ENCODE measurements at places on chromosomes 3 and 15.

DNA sequence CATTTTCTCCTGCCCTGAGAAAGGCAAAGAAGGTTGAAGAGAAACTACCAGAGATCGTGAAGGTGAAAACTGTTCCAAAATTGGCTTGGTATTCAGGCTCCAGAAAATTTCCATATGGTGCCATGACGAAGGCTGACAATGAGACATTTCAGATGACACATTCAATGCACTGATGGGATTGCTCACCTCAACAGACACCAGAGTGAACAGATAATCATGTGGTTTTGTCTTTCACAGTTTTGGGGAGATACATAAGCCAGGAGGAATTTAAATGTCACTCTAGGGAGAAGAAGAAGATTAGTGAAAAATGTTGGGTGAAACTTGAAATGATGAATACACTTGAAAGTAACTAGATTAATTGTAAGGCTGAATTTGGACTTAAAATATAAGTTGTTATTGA lies 339.7 kb upstream of the EPHA3 start:
- no peak for DNase-seq

GRCh38 chr15:47289656-47290055 lies 427.6 kb upstream of the SEMA6D start:
- no peak for DNase-seq

GRCh38 chr3:52088445-52089367 lies 32.3 kb upstream of the DUSP7 start:
- no peak for DNase-seq

GRCh38 chr15:32905481-32905880 lies 187.7 kb downstream of the GREM1 start:
- no peak for DNase-seq

- DNase-seq, result no peak
These were observed 1.9 kb downstream of the AEN start for GRCh38 chr15:88623061-88623460.

DNA sequence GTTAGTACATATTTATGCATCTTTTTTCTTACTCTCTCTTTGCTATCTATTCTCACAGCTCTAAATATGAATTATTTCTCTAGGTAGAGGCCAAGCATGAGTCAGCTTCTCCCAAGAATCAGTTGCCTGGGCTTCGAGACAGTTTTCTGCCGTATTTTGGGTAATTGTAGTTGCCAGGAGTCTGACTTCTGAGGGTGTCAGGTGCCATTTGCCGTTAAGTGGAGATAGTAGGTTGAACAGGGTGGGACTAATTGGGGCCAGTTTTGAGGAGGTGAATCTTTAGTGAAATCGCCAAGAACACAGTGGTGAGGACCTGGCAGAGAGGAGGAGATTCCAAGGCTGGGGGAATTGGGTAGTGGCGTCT lies 7.8 kb upstream of the NRROS start:
- no peak for DNase-seq

DNA sequence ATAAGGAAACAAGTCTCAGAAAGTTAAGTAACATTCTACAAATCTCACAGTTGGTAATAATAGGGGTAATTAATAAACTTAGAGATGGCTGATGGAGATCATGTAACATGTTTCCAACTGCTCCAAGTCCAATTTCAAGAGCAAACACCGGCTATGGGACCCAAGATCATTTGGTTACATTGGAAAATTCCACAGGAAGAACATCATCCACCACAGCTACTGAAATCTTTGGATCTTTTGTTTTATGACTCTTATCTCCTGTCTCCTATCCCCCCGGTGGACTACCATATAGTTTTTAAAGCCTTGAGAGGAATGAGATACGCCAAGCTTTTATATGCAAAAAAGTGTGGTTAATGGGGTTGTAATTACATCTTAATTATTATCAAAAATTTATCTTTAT lies 216.1 kb downstream of the WNT5A start:
- DNase-seq, result no peak

- DNase-seq, result no peak
These were observed 52.7 kb downstream of the OTOL1 start for GRCh38 chr3:161549261-161549660.

DNA sequence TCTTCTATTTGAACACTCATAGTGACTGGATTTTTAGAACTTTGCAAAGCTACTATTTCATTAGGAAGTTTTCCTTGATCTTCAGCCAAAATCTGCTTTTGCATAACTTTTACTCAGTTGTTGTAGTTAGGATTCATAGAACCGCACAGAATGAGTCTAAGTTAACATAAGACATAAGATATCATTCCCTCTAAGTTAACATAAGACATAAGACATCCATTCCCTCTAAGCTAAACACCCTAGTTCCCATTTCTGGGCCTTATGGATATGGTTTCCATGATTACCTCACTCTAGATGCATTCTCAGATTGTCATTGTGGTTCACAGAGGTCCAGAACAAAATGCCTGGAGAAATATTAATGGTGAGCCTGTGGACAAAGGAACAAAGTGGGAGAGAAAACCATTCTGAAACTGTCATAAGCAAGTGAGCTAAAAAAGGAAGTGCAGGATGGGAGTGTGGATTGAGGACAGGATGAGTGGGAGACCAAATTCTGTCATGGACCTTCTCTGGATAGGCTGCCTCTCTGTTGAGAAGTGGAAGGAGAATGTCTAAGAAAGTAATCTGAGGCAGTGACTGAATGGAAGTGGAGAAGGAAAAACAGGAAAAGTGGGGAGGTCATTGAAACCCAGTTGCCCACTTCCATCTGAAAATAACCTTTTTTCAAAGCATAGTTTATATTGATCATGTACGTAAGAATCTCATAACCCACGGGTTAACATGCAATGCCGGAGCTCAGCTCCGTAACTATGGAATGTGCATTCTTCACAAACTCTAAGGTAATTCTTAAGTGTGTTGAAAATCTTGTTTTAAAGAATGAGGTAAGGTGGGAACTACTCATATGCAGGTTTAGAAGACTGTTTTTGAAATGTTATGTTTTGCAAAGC lies 37.4 kb upstream of the SECISBP2L start:
- DNase-seq, result no peak

GRCh38 chr3:52820736-52821135 lies 9.7 kb downstream of the ITIH4 start:
- no peak for DNase-seq

- DNase-seq, result no peak
These were observed 153.6 kb downstream of the AKAP13 start for GRCh38 chr15:85534031-85534430.

- no peak for DNase-seq
These were observed 764.0 kb upstream of the DPPA4 start for GRCh38 chr3:110101361-110101760.

DNA sequence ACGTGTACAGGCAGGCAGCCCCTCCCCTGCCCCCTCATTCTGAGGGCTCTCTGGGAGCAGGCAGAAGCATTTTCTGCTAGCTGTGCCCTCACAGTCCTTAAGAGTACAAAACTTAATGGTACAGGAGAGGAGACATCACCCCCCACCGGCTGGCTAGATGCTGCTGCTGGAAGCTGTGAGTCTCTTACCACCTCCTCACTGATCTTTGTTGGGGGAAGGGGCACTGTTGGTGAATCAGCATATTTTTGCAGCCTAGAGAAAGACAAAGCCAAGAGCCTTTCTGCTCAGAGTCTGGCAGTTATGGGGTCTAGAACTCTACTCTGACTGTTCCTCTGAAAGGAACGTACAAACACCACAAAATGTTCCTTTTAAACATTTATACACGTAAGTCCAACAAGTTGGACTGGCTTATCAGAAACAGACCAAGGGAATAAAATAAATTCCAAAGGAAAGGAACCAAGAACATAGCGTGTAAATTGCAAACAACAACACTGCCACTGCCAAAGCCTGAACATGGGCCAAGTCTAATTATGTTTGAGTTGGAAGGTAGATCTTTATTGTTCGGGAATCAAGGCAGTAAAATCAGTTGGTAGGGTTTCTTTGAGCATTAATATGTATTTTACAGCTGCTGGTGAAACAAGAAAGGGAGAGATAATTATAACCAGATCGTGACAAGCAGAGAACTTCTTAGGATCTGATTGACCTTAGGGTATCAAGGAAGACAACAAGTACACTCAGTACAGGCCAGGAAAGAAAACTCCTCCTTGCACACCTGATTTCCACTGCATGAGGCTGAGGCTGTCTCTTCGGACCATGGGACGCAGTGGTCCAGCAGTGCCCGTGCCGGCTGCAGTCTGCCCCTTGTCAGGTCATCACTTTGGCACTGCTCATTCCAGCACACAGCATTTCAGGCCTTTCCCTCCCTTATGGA lies 27.4 kb downstream of the CLK3 start:
- DNase-seq, result no peak

GRCh38 chr15:39580485-39581241 lies at the start of gene THBS1:
THBS1 (plus strand) TSS chr15:39581079; CDS start chr15:39581858, 779 bp downstream.
- peak; percentile 82 for DNase-seq

DNA sequence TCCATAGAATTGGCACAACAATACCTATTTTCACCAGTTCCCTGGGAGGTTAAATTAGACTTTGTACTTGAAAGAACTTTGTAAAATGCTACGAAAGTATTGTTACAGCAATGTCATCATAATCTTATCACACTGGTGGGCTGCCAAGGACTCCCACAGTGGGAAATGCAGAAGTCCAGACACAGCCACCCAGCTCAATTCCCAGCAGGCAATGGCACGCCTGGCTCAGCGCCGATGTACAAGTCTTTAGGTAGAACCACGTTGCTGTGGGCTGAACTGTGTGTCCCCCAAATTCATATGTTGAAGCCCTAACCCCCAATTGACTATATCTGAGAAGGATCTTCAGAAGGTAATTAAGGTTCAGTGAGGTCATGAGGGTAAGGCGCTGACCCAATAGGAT lies 12.3 kb downstream of the MYO5C start:
- no peak for DNase-seq

DNA sequence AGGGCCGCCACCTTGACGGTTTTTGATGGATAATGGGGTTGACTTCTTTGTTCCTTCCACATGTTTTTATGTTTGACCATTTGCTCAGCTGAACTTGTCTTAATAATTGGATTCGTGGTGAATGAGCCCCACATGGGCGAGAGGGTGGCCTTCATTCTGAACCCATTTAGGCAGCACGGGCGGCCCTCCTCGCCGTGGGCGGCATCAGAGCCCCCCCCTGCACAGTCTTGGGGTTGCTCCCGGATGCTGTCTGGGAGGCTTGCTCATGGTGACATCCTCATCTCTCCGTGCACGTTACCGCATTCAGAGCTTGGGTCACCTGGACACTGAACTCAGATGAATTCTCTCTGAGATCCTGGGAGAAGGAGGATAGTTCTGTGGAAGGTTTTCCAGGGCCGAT lies 172.3 kb upstream of the OSBPL11 start:
- DNase-seq, result no peak

DNA sequence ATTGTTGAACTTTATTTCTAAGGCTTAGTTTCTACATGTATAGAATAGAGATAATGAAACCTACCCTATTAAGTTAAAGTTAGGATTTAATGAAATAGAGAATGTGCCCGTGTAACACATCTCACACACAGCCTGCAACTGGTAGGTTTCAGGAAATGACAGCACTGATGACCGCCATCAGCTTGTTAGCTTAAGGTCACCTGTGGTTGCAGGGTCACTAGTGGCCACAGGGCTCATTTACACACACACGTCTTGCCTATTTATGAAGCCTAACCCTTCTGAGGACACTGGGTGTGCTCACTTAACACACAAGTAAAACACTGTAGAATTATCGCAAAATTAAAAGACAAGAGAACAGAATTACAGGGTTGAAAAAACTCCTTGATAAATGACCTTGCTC lies 20.1 kb downstream of the CHRM5 start:
- DNase-seq, result no peak

DNA sequence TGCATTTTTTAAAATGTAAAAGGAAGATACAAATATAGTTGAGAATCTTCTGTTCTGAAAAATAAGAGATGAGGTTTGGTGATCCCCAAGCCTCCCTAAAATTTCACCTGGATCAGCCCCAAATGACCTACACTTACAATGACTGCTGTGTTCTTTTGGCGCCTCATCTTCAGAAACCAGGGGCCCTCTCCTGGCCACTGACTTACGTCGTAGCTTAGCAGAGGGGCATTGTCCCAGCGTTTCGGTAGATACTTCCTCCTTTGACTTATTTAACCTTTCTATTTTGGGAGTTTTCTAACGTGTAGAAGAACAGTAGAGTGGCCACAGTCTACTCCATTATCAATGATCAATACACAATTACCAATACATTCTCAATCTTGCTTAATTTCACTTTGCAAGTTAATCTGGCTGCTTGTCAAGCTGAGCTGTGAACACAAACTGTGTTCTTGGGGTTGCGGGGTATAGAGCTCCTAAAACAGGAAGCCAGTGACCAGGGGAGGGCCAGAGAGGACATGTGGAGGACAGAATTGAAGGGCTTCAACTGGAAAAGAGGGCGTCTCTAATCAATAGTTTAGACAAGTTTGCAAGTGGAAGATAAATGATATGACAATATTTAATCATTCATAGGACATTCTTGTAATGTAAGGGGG lies 419.5 kb downstream of the LPP start:
- no peak for DNase-seq

- no peak for DNase-seq
These were observed 59.1 kb upstream of the TLE3 start for GRCh38 chr15:70156671-70157271.

DNA sequence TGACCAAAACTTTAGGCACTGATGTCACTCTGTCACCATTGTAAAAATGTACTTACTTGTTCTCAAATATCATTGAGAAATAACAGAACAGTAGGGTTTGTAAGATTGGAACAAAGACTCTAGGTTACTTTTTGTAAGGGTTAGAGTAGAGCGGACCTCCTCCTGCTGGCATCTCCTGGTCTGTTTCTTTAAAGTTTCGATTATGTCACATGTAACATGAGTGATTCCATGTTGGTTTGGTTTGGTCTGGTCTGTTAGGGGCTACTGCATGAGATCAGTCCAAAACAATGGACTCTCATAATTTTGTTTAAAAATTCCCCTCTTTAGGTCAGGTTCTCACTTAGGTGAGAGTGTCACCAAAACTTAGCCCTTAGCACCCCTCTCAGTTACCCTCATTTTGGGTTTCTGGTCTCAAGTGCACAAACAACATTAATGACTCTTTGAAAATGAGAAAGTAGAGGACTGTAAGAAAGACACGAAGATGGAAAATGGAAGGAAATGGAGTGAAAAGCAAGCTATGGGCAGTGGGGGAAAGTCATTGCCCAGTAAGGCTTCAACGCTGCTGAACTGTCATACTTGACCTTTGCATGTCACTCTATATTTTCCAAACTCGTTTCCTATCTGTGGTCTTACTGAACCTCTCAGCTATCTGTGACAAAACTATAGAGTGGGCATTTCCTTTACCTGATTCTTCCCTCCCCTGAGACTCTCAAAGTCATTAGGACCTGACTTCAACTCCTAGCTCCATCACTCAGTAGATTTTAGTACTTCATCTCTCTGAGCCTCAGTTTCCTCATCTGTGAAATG lies 52.7 kb downstream of the LDHAL6B start:
- no peak for DNase-seq

Data from progenitor cell of endocrine pancreas (in vitro differentiated cells).